Spinal cord (tissue), 10 donors: ENCODE measurements at places on chromosomes 12 and 14.

DNA sequence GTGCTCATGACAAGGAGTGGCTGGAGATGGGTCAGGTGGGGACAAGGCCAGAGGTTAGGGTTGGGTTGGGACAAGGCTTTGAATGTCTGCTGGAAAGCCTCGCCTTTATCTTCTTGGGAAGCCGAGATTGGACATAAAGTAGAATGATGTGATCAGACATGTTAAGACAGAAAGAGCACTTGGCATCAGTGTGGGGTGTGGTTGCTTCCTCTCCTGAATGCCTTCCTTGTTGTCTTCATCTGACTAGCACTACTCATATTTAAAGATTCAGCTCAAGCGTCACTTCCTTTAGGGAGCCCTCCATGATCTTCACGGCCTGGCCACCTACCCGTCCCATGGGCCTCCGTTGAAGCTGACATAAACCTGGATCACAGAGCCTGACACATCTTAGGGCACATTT lies 14.8 kb upstream of the C12orf75 start:
- no peak for DNase-seq

- DNase-seq, result no peak
These were observed 192.5 kb downstream of the KTN1 start for GRCh38 chr14:55772486-55772885.

GRCh38 chr14:81562818-81563217 lies 29.2 kb upstream of the SEL1L start:
- DNase-seq, result no peak

DNA sequence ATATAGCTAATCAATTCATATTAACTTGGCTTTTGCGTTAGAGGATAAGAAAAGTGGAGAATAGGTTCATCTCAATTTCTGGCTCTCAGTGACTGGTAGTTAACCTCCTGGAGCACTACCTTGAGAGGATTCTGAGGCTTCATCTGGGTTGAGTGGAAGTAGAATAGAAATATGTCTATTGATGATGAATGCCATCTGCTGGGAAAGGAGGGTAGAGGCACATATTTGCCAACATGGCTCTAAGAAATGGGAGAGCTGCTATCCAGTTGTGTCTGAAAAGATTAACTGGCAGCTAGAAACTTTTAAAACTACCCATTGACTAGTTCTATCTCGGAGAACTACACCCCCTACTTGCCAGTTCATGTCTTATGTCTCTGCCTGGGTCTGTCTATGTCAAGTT lies 530.1 kb downstream of the NRXN3 start:
- no peak for DNase-seq

DNA sequence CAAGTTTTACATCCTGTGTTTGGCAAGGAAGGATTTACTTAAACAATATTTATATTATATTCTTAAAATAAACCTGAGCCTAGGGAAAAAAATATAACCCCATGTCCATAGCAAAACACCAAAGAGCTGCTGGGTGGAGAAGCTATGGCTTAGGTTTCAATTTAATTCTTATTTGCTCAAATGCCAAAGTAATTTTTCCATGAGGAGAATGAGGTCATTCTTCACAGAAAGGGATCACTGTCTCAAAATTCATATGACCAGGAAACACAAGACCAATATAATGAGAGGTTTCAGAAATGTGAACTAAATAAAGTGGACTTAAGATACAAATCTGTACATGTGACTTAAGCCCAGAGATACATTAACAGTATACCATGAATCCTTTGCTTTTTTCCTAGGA lies 195.0 kb downstream of the PHLDA1 start:
- no peak for DNase-seq

- DNase-seq, result no peak
These were observed 134.2 kb downstream of the KCNK10 start for GRCh38 chr14:88188745-88189416.

GRCh38 chr12:19189522-19189921 lies 60.0 kb downstream of the PLEKHA5 start:
- DNase-seq, result no peak

DNA sequence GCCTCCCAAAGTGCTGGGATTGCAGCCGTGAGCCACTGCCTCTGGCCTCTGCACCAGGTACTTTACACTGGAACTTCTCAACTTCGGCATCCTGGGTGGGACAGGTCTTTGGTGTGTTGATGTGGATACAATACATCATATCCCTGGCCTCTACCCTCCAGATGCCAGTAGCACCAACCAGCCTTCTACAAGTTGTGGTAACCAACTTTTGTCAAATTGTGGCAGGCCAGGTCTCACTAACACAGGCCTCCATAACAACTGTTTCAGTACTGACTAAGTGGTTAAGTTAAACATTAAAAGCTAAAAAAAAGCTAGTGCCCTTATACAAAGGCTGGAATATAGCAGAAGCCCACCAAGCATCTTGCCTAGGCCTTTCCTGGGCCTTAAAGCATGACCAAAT lies 232.9 kb downstream of the PCNX1 start:
- DNase-seq, result no peak

- DNase-seq, result no peak
These were observed 774 bp upstream of the WDR20 start for GRCh38 chr14:102138961-102139285.

GRCh38 chr12:77746096-77746495 lies 84.6 kb upstream of the NAV3 start:
- no peak for DNase-seq
